Inflammatory macrophage (primary cell): ENCODE measurements at places on chromosomes 4 and X.

GRCh38 chr4:149214301-149214700, 601.3 kb downstream of the IQCM start:
- DNase-seq = no peak

DNA sequence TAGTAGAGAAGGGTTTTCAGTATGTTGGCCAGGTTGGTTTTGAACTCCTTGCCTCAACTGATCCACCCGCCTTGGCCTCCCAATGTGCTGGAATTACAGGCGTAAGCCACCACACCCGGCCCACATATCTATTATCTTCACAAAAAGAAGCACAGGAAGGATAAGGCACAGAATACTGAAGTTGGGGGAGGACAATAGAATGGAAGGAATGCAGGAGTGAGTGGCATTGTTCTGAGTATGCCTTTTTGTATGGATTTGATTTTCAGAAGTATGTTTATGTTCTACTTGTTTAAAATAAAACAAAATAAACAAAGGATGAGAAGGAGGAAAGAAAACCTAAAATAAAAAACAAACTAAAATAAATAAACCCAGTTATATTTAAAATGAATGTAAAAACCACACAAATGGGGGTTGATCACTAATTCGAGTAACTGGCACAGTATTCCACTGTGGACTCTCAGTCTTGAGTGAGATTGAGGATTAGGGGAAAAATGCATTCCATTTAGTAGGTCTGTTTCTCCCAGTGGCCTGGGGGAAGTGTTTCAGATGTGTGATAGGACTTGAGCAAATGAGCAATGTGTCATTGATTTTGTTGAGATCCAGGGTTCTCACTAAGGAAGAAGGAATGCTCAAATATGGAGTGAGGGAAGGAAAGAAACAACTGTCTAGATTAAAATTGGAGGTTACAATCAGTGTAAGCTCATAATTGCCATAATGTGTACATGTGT, 109.0 kb upstream of the C1QTNF7 start:
- DNase-seq = no peak

DNA sequence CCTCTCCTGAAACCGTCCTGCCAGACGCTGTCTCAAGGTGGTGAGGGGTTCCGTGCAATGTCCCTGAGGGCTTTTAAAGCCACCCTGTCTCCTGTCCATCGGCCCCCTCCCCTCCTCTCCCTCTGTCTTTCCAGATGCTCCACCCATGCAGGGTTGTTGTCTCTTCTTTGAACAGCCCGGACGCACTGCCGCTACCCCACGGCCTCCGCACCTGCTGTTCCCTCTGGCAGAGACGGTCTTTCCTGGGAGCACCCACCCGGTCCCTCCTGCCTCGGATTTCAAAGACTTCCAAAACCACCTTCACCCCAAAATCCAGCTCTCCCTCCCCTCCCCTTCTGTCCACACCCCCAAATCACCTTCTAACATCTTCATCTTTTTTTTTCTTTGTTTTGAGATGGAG, 4.1 kb upstream of the ASMT start:
- no peak for DNase-seq

- DNase-seq = no peak
These were observed 133.1 kb downstream of the AKAP4 start for GRCh38 chrX:50067435-50068284.

- no peak for DNase-seq
These were observed 171.9 kb downstream of the MAGEB5 start for GRCh38 chrX:26387906-26388305.

GRCh38 chrX:130552444-130553073, 150.8 kb downstream of the RBMX2 start:
- DNase-seq = no peak

DNA sequence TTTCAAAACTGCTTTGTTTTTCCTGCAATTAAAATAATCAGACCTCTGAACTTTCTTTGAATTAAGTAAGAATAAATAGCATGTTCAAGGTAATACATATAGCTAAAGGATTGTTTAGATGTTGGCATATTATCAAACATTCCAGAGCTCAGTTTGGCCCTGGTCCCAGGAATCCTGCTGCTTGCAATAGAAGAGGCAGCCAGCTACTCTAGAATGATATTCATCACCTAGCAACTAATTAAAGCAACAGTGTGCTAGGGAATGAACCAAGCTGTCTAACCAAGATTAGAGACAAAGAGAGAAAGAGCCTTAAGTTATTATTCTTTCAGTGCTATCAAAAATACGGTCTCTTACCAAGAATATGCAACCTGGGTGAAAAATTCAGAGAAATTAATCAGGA, 460.9 kb downstream of the GABRG1 start:
- DNase-seq = no peak

- no peak for DNase-seq
These were observed 8.7 kb upstream of the ANK2 start for GRCh38 chr4:113040793-113041192.

GRCh38 chr4:189081826-189082225, 858.8 kb upstream of the FRG1 start:
- no peak for DNase-seq

GRCh38 chr4:41505161-41505661, 32.7 kb upstream of the LIMCH1 start:
- DNase-seq = no peak
